ENCODE measurements at places on chromosomes 3 and 15.

DNA sequence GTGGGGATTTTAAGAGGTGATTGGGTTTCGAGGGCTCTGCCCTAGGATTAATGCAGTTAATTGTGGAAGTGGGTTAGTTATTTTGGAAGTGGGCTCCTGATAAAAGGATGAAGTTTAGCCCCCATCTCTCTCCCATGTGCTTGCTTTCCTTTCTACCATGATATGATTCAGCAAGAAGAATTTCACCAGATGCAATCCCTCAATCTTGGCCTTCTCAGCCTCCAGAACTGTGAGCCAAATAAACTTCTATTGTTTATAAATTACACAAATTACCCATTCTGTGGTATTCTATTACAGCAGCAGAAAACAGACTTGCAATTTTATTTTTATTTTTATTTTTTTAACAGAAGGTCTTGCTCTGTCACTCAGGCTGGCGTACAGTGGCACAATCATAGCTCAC is 27.3 kb upstream of the UBE2E1 start:
- no peak for DNase-seq

DNA sequence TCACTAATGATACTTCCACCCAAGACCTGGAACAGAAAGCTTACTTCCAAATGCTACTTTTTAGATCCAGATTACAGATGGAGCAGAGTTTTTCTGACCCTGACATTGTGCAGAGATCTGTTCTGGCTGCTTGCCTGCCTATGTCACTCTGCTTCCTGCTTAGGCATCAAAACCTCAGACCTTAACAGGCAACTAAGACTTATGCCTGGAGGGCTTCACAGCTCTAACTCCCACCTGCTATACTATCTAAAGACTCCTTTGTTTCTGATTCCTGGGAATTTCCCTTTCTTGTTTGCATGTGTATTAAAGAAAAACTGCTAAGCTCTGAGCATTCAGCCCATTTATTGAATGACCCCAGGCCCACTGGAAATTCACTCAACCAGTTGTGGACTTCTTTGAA is 157.4 kb upstream of the NPHP3 start:
- DNase-seq, result no peak

GRCh38 chr15:74950078-74950908 is 6.3 kb downstream of the RPP25 start:
- DNase-seq, result no peak

- DNase-seq, result no peak
Observed at GRCh38 chr3:12559520-12559919, 2.6 kb downstream of the MKRN2 start.

DNA sequence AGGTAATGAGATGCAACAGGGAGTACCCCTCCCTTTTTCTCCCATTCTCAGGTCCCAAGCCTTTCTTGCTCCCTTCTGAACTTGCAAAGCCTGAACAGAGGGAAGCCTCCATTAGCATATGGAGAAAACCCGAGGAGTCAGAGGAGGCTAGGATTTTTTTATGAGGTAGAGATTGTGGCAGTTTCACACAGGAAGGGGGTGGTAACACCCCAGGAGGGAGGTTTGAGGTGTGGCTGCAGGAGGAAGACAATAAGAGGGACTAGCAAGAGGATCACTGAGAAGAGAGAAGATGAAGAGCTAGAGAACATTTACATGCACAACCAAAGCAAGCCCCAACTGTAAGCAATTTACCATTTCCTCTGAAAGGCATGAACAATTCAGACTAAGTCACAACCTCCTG is 322.7 kb downstream of the SV2B start:
- no peak for DNase-seq

GRCh38 chr3:187101184-187102072 is 37.9 kb downstream of the RPL39L start:
- DNase-seq, result peak; percentile 56

DNA sequence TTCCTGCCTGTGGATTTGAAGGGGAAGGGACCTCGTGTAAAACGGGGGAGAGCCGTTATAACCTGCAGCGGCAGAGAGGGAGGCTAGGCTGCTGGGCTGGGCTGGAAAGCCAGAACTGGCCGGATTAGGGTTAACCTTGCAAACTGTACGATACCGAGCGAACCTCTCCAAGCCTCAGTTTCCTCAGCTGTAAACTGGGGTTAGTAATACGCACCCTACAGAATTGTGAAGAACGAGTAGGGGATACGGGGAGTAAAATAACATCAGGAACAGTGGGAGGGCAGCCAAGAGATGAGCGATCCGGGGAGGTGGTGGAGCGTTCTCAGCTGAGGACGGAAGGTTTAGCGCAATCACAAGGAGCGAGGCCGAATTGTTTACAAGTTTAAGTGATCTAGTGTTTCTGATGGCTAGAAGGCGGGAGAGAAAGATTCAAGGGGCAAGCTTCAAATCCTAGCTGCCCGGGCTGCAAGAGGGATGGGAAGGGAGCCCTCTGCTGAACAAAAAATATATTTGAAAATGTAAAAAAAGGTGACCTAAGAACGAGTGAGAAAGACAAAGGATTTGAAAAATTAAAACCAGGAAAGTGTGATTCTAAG is 768 bp upstream of the SEMA5B start:
- DNase-seq, result peak; percentile 41

DNA sequence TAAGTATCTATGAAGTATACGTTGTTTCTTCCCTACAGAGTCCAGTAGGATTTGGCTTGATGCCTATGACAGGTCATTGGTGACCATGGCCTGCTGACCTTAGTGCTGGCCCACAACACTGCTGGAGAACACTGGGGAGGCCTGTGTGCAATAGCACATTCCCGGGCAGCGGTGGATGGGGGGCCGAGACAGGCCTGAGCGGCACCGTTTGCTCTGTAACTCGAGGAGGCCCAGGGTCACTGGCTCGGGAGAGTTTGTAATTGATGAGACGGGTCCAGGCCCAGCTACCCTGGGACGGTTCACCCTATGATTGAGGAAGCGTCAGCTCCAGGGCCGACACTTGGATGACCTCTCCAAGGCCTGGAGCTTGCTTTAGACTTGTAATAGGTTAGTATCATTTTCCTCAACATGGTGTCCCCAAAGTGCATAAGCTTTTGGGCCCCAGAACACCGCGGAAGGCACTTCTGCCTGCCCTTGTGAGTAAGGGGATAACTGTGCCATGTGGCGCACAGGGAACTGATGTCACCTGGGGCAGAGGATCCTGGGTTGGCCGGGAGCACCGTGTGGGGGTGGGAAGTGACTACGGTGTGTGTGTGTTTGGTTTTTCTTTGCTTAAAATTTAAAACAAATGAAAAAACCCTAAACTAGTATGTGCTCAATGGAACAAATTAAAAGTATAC is 12.0 kb downstream of the TRPM1 start:
- no peak for DNase-seq

- DNase-seq, result no peak
Observed at GRCh38 chr3:197028728-197029510, 698 bp downstream of the MELTF start.

DNA sequence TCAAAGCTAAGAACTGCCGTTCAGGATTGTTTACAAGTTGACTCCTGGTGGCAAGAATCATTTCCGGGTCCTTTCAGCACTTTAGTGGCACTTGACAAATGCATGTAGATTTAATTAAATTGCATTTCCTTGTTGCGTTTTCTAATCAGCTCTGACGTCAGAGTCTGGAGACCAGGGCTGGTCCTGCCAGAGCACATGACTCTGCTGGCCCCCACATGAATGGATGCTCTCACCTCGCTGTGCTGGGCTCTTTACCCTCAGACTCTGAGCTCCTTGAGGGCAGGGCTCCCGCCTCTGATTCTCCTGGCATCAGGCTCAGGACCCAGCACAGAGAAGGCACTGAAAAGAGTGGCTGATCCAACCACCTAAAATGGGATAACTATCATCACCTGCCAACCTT is 69.4 kb downstream of the FEM1B start:
- DNase-seq, result no peak

DNA sequence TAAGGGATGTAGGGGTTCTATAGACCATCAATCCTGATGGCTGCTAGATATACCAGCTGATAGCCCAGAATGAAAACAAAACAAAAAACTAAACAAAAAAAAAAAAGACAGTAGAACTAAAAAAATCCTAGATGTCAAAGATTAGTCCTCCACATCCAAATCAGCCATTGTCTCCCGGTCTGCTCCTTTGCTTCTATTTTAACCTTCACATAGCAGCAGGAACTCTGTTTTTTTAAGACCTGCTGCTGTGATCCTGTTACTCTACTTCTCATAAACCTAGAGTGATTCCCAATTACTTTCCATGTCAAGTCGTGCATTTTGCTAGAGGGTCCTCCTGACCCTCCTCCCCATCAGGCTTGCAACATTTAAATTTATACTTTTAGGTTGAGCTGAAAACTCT is 2.5 kb downstream of the IFT122 start:
- DNase-seq, result no peak

DNA sequence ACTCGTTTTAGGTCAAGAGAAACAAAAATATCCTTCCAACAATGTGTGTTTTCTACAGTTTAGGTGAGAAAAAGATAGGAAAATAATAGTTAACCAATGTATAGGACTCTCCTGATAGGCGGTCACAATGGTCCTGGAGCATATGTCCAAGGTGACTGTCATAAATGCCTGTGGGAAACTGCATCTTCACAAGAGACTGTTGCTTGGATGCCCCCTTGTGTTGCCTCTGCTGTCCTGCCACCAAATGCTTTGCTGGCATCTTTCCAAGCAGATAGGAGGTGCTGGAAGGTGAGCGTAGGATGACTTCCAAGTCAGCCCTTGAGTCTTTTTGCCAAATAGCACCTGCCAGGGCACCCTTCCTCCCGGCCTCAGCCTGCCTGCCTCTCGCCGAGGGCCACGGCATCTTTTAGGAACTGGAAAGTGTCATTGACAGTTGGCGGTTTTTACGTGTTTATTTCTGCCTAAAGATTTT is 24.1 kb upstream of the SACM1L start:
- no peak for DNase-seq

GRCh38 chr3:156772588-156773206 is 53.5 kb upstream of the LEKR1 start:
- no peak for DNase-seq

GRCh38 chr15:100201376-100202280 is 140.1 kb downstream of the ADAMTS17 start:
- peak; percentile 8 for DNase-seq

GRCh38 chr3:35263477-35263876 is 375.8 kb upstream of the ARPP21 start:
- no peak for DNase-seq

DNA sequence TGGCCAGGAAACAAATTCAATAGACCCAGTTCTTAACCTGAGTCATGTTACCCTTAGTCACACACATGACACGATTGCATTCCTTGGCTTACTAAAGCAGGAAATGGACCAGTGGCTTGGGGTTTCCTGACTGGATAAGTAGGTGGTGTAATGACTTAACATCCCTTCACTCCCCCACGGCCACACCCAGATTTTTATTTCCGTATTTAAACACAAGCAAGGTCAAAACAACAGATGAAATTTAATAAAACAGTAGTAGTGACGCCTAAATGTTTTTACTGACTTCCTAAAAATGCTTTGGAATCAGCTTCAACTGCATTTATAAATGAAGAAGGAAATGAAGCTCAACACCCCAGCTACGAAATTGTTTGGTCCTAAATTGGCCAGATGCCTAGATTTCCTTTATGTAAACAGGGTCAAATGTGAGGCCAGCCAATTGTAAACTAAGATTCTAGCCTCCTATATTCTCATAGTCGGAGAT is 324.3 kb downstream of the CHST2 start:
- peak; percentile 99 for DNase-seq

- DNase-seq, result no peak
Observed at GRCh38 chr15:98953000-98953787, 54.4 kb downstream of the PGPEP1L start.

DNA sequence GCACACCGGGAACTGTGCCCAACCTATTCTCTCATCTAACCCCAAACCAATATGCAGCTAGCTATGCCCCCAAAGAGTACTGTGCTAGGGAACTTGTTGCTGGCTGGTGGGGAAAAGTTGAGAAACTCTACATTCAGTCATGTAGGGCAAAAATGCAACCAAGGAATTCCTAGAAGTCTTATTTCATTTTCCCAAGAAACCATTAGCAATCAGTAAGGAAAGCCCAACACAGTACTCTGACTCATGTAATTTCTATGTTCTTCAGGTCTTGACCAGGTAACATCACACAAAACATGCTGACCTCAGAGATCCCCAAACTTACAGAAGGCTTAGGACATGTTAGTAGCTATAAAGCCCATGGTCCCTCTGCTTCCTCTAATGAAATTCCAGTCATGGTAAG is 52.1 kb downstream of the TASOR start:
- DNase-seq, result no peak

GRCh38 chr3:171177553-171177952 is 151.0 kb upstream of the SLC2A2 start:
- no peak for DNase-seq

- DNase-seq, result no peak
Observed at GRCh38 chr3:160052385-160053047, 63.9 kb downstream of the IL12A start.

- DNase-seq, result no peak
Observed at GRCh38 chr15:88032787-88033186, 223.8 kb downstream of the NTRK3 start.

- DNase-seq, result peak; percentile 83
Observed at GRCh38 chr3:150248116-150248887, 159.8 kb upstream of the TSC22D2 start.

DNA sequence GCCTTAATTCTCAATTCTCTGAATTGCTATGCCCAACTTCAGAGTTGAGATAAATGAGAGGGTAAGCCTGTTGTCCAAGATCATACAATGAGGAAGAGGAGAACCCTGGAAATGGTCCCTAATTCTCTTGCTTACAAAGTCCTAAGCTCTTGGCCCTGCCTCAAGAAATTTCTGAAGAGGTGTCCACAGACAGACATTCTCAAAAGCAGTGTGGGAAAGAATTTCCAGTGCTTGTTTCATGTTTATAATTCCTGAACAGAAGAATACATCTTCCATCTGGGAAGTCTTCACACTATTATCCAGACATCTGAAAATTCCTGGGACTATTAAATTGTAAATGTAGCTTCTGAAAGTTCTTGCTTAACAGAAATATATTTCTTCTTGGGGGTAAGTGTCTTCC is 166.8 kb upstream of the LRTM1 start:
- no peak for DNase-seq

DNA sequence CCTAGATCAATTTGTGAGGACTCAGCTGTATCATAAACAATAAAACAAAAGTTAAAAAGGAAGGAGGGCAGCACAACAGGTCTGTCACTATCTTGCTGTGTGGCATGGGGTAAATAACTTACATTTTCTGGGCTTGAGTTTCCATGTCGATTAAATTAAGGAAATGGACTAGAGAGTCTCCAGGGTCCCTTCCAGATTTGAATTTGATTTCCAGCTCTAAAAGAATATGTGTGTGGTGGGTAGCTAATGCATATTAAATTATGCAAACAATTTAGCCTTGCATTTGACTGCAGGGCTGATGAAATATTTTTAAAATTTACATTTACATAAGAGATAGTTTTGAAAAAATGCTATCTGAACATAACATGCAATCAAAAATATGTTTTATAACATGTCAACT is 447.7 kb downstream of the FGF12 start:
- DNase-seq, result no peak

GRCh38 chr3:135865085-135865484 is 100.4 kb upstream of the PPP2R3A start:
- no peak for DNase-seq

Data from non-pigmented ciliary epithelial cell (primary cell).